Esophagus mucosa (tissue), 1 donor: ENCODE measurements at places on chromosomes 6 and 20. TPM values are rescaled to one million over a fixed set of nuclear protein-coding genes. Genes with fewer than 3 reads are reported as not detected.

The GJA10 gene
- not detected for total RNA-seq

The SIRPB1 gene
- total RNA-seq, result 3.5 TPM

DNA sequence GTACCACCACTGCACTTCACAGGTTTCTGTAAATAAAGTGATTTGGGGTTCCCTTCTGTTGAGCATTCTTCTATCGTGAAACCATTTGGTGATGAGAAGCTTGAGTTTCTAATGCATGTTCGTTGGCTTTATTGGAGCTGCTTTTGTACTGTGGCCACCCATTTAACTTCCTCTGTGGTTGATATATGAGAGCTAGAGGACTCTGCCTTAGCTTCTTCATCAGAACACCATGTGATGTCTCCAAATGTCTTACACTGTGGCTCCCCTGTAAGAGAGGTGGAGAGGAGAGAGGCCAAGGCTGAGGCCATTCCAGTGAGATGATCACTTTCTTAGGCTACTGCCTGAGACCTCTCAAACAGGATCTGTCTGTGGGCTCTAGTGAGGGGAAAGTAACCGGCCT lies 114.5 kb downstream of the SLC16A10 start:
- no peak for ATAC-seq

GRCh38 chr20:36754656-36755222 lies 8.8 kb upstream of the NDRG3 start:
- peak; percentile 77 for ATAC-seq

- no peak for ATAC-seq
These were observed 2.8 kb downstream of the ANKRD60 start for GRCh38 chr20:58225452-58226200.

DNA sequence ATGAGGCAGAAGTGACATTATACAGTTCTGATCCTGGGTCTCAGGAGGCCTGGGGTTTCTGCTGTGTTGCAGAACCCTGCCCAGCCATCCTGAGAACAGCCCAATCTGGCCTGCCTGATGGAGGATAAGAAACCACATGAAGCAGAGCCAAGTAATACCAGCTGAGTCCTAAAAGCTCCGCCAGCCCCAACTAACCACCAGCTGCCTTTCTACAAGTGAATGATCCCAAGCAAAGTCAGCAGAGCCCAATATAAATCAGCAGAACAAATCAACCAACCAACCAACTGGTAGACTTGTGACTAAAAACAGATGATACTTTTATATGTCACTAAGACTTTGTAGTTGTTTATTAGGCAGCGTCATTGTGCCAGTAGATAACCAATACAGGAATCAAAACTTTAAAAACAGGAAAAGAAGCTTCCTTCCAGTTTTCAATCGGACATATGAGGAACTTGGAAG lies 52.1 kb downstream of the SNX5 start:
- no peak for ATAC-seq

GRCh38 chr6:109740787-109741186 lies 49.7 kb downstream of the FIG4 start:
- no peak for ATAC-seq

- no peak for ATAC-seq
These were observed 260.7 kb upstream of the MAN1A1 start for GRCh38 chr6:119610265-119610664.
